ELR (cell line): ENCODE measurements at places on chromosomes 6 and 20.

DNA sequence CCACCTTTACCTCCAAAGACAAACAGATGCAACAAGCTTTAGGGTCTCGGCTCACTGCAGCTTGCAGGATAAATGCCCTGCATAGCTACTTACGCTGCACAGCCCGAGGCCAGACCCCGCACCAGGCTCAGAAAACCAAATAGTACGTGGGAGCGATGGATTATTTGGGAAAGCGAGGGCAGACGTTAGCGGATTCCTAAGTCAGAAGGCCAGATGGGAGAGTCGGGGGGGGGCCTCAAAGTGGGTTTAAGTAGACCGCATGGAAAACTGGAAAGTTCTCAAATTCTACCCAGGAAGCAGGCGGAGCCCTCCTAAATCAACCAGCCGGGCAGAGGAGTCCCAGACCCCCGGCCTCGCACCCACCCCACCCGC is 382 bp downstream of the SFT2D1 start:
- peak; percentile 25 for DNase-seq

DNA sequence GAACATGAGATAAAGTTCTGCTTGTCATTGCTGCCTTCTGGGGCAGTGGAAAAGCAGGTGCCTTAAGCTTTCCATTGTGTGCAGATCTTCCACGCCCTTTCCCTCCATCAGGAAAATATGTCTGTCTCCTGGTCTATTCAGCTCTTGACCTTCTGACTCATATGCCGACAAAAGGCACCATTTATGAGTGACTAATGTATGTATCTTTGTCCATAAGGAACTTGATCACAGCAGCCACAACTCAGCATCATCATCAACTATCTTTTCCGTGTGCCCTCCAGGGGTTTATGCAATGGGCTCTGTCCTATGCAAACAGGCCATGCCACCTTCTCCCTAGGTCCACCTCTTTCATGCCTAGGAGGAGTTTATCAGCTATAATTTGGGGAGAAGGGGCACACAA is 102.7 kb upstream of the QKI start:
- peak; percentile 83 for DNase-seq

DNA sequence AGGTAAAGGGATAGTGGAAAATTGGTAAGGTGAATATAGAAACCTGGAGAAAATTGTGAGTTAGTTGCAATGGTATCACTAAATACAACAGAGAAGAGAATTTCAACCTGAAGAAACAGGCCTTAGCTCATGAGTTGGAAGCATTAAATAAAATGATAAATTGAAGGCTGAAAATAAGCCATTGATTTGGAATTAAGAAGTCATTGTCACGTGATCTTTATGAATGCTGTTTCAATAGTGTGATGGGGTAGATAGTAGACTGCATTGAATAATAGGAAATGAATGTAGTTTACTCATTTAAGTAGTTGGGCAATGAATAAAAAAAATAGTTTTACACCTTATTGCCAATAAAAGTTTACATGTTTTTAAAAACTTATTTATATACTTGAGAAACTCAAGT is 88.5 kb upstream of the ADGRB3 start:
- no peak for DNase-seq

DNA sequence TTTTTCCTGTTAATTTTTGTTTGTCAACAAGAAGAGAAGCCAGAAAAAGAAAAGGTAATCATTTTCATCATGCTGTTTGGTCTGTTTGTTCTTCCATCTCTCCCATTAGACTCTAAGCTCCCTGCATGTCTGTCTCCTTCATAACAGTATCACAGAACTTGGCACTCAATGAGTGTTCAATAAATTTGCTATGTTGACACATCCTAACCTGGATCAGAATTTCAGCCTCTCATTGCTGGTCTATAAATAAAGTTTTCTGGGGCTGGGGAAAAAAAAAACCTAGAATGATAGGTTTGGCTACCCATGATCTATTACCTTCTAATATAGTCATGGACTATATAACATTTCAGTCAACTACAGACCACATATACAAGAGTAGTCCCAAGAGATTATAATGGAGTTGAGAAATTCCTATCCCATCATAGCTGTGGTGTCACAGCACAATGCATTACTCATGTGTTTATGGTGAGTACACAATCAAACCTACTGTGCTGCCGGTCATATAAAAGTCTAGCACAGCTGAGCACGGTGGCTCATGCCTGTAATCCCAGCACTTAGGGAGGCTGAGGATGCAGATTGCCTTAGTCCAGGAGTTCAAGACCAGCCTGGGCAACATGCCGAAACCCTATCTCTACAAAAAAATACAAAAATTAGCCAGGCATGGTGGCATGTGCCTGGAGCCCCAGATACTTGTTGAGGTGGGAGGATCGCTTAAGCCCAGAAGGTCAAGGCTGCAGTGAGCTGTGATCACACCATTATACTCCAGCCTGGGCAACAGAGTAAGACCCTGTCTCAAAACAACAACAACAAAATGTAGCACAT is 5.9 kb downstream of the NUDT3 start:
- DNase-seq, result peak; percentile 93

DNA sequence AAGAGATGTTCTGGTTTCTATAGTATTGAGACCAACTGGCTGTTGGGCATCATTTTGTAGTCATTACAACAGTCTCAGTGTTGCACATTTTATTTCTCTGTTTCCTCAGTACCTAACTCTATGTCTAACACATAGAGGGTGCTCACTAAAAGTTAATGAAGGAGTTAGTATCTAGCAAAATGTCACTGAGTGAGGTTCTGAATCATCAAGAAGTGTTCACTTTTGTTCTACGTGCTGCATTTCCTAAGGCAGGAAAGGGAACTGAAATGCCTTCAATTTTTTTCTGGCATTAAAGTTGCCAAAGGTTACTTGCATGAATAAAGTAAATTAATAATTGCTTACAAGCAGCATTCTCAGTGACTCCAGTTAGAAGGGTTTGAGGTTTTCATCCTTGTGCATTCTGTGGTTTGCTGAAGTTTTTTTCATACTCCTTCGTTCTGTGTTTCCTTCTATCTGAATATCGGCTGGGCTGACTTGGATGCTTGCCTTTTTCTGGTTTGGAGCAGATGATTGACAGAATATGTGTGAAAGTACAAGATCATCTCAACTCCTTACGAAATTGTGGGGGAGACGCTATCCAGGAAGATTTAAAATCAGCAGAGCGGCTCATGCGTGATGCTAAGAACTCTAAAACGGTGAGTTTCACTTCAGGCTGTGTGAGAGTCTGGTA is 114.5 kb upstream of the SCGN start:
- DNase-seq, result no peak

DNA sequence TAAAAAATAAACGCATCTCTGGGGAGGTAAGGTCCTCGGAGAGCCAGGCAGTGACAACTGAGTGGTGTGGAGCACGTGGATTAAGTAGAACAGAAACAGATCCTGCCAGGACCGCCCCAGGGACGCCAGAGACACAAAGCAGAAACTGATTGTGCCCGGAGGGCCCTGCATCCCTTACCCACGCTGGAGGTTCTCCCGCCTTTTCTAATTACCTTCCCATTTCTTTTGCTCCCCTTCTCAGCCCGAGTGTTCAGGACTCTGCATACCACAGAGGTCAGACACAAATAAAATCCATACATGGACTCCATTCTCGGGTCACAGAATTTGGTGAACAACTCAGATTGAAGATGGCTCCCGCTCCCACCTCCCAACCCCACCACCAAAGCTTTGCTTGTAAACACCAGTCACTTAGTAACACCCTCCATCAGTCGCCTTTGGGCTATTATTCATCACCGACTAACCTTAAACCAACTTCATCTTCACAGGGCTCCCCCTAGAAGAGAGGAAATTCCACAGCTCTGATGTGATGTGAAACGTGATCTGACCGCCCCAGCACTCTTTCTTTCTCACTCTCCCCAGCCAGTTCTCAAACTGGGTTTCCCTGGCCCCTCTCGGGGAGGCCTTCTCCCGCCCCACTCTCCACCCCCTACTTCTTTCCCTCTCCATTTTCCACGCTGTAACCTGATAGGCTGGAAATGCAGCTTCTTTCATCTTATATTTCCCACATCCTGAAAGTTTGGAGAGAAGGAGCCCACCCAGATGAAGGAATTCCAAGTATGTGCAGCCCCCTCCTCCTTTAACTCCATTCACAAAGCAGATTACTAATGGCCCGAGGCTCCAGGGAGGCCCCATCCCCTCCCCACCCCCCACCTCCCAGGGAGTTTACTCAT is 32.5 kb upstream of the PIM1 start:
- DNase-seq, result peak; percentile 100

DNA sequence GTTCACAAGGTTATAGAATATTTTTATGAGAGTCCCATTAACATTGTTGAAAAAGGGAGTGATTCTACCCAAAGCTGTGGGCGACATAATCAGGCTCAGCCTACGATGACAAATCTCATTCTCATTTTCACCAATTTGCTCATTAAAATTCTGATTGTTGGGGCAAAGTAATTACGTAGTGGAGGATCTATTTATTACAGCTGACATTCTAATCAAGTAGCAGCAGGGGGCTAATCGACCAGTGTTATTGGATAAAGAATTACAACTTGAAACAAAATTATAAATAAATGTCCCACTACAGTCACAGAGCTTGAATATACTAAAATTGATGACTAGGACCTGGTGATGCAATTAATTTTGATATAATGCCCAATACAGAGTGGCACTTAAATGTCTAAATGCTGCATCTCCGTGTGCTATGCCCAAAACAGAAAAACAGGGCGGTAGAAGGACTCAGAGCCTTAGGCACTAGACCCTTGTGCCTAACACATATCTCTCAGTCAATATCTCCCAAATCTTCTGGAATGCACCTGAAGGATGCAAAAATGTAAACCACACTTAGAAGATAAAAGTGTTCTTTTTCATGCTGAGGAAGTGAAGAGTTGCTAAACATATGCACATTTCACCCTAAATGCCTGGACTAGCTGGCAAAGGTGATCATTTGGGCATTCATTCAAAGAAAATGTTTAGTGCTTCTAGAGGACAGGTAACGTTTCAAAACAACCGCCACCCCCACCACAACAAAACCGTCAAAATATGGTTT is 88.3 kb downstream of the CD24 start:
- no peak for DNase-seq

DNA sequence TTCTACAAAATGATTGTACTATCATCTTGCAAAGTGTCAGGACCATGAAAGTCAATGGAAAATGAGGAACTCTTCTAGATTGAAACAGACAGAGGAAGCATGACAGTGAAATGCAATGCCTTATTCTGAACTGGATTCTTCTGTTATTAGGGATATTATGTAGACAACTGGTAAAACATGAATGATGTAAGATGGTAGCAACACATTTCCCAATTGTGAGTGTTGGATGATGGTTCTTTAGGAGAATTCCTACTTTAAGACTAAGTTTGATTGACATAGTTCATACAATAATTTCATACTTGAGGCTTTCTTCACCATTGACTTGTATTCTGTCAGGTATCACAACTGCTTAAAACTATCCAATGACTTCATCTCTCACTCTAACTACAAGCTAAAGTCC is 4.5 kb downstream of the UBE3D start:
- no peak for DNase-seq

GRCh38 chr6:151634336-151634720 is 140.5 kb downstream of the CCDC170 start:
- DNase-seq, result no peak

DNA sequence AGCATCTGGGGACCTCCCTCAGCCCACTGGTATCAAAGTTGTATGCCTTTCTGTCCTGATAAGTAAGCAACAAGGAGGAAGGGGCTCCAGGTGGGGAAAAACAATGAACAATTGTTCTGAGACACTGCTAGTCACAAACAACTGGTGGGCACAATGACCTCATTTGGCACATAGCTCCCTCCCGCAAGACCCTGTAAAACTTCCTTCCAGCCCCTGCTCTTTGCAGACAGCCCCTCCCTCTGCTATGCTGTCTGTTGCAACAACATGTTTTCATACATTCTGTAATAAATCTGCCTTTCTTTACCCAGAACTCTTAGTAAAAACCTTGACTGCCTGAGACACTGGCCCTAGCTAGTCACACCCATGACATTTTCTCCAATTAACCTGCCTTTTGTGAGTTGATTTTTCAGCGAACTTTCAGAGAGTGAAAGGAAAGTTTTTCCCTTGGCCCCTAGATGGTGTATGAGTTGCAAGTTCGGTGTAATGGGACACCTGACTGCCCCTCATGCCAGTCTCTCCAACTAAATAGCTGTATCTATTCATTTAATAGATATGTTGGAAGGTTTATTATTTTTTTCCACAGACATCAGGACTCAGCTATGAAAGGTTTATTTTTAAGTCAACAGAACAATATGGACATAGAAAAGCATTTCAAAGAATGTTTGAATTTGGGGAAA is 142.3 kb upstream of the SLC22A16 start:
- DNase-seq, result peak; percentile 16

DNA sequence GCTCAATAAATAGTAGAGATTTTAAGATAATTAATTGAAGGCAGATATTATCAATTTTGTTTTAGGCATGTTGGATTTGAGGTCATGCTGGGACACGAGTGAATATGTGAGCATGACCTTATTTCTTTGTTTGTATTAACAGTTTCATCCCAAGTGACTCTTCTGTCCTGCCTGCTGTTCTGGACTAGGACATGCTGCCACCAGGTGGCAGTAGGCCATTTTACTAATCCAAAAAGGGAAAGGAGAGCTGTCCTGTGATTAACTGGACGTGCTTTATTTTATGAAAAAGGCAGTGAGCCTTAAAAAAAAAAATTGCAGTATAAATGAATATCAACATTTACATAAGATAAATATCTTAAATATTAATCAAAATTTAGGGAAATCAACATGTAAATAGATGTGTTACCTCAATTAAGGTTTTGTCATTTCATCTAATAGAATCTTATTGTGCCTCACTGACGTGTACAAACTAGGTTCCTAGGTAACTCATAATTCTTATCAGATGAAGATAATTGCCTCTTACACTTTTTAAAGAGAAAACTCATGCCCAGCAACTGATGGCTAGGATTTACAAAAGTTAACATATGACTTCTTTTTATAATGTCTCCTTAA is 49.8 kb downstream of the FRK start:
- peak; percentile 80 for DNase-seq

GRCh38 chr6:30219244-30219643 is 6.0 kb upstream of the TRIM26 start:
- peak; percentile 65 for DNase-seq

DNA sequence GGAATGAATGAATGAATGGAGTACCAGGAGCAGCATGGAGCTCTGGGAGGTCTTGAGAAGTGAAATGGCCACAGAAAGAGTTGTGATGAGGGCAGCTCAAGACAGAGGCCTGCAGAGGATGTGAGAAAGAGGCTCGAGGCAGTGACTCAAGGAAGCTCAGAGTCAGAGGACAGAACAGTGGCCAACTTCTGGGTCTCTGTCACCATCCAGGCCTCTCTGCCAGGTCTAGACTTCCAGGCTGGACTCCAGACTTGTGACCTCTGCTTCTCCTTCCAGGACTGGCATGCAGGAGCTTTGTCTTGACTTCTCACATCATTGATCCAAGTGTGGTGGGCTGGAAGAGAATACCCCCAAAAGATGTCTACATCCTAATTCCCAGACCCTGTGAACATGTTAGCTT is 119.8 kb downstream of the TOX2 start:
- no peak for DNase-seq

GRCh38 chr6:161647234-161647633 is 373.4 kb upstream of the AGPAT4 start:
- DNase-seq, result no peak

DNA sequence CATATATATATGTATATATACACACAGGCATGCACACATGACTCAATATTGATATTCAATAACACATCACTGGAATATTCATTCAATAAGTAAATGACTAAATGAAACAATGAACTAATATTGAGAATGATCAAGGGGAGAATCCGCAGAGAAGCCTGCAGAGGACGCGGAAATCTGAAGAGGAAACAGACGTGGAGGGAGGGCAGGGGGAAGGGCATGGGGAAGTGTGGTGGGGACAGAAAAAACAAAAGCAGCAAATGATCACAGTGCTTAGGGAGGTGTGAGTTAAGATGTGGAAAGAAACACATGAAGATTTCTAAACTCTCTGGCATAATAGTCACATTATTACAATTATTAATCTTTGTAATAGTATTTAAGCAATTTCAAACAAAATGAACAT is 14.5 kb downstream of the PERP start:
- no peak for DNase-seq
